NCI-H1105 (cell line): ENCODE measurements at places on chromosomes 5 and 9.

GRCh38 chr5:163916861-163917260 lies 411.4 kb downstream of the MAT2B start:
- no peak for DNase-seq

- no peak for DNase-seq
Measured at GRCh38 chr5:134228624-134229023, 2.8 kb upstream of the PPP2CA start.

DNA sequence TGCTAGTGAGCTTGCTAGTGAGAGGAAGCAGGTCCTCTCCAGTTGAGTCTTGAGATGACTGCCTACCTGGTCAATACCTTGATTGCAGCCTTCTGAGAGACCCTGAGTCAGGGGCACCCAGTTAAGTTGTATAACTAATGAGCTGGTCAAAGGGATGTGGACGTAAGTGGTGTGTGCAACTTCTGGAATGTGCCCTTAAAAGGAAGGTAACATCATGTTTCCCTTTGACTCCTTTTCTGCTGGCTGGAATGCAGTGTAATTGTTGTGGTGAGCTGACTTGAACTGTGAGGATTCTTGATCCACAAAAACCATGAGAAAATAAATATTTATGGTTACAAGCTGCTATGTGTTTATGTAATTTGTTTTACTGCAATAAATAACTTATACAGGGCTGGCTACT lies 2.4 kb upstream of the SNX2 start:
- no peak for DNase-seq

- no peak for DNase-seq
Measured at GRCh38 chr5:51558682-51559081, 175.4 kb downstream of the ISL1 start.

GRCh38 chr9:137974746-137975526 lies 97.4 kb downstream of the CACNA1B start:
- no peak for DNase-seq

DNA sequence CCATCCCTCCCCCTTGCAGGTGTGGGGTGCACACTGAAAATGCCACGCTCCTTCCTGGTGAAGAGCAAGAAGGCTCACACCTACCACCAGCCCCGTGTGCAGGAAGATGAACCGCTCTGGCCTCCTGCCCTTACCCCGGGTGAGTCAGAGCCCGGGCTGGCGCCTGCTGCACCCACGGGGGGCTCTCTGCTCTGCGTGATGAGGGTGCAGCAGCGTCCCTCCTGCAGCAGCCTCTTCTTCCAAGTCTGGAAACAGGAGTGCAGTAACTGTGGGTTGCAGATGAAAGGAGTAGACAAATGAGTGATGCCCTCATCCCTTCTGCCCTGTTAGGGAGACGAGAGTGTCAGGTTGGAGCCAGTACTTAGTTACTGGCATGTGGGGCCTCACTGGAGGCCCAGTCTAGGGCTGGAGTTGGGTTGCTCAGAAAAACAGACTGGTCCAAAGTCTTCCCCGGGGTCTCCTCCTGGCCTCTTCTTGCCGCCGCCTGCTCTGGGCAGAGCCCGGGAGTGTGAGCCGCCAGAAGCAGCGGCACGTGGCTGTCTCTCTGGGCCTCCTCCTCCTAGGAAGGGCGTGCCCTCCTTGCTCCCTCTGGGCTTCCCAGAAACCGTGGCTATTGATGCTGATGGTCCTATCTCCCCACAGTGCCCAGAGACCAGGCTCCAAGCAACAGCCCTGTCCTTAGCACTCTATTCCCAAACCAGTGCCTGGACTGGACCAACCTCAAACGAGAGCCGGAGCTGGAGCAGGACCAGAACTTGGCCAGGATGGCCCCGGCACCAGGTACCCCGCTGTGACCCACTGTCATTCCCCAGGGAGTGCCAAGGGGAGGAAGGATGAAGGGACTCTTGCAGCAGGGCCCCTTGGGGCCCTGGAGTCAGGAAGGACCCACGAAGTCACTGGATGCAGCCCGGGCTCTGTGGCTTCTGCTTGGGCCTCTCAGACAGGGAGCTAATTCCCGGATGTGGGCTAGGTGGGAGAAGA lies 8.4 kb downstream of the GFI1B start:
- DNase-seq = no peak

GRCh38 chr5:135243556-135244285 lies 155.3 kb downstream of the MACROH2A1 start:
- no peak for DNase-seq

DNA sequence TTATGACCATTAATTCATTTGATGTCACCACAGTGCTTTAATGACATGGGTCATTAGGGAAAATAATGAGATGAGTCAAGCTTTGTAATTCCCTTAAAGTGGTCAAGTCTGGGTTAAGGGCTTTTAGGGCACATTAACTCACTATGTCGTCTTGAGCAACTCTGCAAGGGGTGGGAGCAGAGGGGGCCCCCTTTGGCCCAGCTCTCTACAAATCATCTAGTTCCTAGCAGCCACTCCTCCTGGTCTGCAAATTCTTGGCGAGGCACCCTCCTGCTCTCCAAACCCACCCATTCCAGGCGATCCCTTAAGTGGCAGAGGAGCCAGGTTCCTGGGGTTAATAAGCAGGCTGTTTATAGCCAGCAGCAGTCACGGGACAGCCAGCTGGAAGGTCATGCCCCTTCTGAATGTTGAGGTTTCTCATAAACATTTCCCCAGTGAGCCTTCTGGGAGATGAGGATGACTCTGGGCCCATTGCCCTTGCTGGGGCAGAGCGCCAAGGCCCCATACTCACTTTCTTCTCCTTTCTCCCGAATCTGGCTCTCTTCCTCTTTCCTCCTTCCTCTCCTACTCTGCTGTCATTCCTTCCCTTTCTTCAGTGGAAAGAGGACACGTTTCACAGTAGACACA lies 14.3 kb upstream of the GPX3 start:
- no peak for DNase-seq

GRCh38 chr5:153276151-153276550 lies 214.3 kb upstream of the GRIA1 start:
- no peak for DNase-seq

DNA sequence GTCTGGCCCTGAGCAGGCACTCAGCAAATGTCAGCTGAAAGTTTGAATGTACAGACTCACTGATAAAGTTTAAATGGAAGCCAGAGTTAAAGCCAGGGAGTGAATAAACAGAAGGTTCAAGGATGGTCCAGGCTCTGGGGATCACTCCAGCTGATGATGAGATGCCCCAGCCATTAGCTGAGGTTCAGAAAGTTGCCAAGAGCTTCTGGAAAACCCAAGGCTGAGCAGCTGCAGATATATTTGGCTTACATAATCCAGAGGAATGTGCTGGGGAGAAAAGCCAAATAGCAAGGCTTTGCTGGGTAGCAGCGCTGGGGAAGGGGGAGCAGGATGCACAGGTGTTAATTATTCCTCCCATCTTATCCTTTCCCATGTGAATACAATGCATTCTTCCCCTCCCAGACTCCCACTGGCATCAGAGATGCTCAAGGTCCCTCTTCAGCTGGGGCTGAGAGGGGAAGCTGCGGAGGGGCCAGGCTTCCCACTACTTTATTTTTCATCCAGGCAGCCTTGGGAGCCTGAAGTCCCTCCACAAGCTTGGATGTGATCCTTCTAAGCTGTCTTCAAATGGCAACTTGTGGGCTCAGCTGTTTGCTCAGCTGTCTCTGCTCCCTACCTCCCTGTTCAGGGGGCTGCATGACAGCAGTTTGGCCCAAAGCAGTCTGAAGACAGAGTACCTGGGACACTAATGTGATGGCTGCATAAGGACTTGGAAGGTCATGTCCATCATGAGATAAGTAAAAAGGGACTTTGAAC lies 341.2 kb downstream of the TRIM32 start:
- DNase-seq = no peak

DNA sequence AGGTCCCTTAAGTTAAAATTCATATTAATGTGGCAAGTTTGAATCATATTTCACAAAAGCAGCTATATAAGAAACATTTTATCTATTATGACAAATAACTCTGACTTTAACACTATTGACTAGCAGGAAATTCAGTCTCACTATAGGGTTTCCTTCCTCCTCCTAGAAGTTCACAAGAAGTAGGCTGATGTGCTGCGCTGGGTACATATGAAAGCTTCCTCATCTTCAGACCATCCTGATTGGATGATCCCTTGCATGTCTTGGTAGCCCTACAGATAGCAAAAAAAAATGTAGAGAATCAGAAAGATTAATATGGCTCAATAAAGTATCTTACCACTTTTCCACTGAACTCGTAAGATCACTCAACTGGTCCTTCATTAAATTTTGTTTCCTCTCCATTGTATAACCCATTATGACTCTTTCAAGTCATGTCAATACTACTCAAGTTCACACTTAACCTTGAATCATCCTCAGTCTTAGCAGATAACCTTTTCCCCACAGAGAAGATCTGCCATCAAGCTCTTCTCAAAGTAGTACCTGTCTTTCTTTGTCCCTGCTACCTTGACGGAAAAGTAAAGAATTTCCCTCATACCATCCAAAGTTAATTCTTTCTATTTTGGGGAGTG lies 11.5 kb upstream of the PSIP1 start:
- no peak for DNase-seq

DNA sequence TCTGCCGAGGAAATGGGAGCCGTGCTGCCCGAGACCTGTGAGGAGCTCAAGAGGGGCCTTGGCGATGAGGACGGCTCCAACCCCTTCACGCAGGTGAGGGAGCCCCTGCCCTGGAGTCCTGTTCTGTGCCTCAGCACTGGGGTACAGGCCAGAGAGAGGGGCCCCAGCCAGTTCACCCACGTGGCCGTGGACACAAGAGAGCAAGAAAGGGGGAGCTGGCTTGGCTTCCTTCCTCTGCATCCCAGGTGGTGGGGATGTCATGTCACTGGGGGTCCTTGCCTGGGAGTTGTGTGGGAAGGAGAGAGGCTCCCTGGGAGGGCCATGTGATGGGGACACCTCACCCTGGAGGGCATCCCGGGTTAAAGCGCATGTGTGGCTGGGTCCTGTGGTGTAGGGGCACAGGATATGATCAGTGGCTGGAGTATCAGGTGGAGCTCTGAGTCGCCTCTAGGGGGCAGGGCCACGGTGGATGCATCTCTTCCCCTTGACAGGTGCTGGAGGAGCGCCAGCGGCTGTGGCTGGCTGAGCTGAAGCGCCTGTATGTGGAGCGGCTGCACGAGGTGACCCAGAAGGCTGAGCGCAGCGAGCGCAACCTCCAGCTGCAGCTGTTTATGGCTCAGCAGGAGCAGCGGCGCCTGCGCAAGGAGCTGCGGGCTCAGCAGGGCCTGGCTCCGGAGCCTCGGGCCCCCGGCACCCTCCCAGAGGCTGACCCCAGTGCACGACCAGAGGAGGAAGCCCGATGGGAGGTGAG lies 7.5 kb downstream of the N4BP3 start:
- DNase-seq = peak; percentile 89

DNA sequence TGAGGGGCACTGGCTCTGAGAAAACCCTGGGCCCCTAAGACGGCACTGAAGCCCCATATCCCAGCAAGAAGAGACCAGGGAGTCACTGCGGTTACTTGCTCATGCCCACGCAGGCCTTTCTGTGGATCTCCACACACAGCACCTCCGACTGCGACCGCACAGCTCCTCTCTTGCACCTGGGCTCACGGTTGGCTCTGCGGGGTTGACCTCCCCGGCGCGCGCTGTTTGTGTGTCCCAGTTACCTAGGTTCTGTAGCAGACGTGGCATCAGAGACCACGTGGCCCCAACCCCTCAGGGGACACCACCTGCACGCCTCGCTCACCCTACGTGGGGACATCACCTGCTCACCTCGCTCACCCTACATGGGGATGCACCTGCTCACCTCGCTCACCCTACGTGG lies 12.7 kb downstream of the LPCAT1 start:
- no peak for DNase-seq

DNA sequence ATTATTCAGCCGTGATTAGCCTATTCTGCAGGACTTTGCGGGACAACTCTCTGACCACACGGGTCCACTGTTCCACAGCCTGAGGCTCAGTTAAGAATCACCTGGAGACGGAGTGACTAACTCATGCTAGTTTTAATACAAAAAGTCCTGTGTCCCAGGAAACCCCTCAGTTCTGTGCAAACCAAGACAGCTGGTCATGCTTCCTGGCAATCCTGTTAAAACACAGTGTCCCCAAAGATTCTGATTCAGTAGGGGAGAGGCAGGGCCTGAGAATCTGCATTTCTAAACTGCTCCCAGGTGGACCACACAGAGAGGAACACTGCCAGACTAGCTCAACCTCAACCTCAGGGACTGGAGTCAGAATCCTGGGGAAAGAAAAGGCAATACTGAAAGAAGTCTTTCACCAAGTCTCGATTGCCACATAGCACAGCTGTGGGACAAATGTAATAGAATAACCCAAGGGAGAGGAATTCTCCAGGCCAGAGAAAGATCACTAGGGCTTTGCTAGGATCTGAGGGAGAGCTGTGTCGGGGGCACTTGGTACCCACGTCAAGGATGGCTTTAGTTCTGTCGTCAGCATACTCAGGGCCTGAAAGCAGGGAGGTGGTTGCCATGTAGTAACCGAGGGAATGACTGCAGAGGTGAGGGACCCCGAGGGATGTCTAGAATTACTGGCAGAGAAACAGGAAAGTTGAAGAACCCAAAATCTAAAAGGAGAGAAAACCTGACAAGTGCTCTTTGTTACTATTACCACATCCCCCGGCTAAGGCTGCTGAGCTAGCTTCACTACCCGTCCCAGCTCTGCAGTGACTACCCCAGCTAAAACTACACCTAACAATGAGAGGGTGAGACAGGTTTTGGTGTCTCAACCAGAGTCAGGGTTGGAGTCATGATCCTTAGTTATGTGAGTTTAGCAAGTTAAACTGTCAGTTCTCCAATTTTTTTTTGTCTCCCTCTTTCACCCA lies 8.6 kb downstream of the SUSD1 start:
- no peak for DNase-seq

DNA sequence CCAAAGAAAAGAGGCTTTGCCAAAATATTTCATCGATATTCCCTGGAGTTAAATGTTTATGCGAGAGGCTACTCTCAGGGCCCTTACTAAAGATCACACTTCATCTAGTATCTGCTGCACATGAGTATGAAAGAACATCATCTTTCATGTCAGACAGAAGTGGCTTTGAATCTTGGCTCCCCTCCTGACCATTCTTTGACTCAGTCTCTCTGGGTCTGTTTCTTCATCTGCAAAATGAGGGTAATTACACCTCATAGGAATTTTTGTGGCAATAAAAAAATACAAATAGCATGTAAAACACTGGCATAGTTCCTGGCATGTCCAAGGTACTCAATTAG lies 58.1 kb downstream of the SLIT3 start:
- no peak for DNase-seq

- DNase-seq = no peak
Measured at GRCh38 chr9:105994970-105995369, 300.6 kb downstream of the TMEM38B start.

DNA sequence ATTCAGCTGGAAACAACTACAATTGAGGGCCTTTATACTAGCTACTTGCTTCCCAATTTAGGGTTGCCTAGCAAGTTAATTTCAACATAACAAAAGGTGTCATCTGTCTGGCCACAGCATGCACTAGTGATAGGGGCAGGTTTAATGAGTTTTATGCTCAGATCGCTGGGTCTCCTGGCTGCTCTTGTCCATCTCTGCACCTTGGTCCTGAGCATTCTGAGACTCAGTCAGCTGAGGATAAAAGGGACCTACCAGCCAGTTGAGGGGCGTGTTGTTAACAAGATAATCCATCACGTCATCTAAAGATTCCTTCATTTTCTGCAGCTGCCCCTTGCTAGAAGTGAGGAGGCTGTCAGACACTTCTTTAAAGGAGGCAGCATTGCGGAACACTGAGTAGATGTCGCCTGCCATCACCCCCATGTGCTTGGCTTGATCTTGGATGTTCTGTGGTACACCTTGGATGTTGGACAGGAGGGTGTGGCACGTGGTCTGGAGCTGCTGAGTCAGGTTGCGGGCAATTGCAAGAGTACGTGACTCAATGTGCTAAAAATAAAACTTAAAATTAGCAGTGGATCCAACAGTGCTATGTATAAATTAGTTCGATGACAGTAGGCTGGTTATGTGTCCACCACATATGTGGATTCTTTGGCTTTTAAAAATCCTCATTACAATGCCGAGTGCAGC lies 11.0 kb downstream of the PLIN2 start:
- no peak for DNase-seq
